Cerebellar nuclear complex (tissue), 1 donor: ENCODE measurements at places on chromosomes 4 and X.

DNA sequence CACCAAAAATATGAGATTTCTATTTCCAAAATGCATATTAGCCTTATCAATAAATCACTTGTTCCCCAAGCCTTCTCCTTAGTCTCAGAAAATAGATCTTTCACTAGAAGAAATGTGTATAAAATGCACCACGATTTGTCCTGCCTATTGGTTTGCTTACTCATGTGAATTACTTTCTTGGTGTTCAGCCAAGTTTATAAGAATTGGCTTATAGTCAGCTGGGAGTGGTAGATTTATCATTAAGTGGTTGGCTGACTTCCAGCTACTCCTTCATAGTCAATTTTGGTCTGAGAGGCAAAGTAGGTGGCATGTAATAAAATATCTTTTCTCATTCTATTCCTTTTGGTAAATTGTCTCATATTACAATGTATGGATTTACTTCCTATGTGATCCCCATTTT is 1.3 kb downstream of the SULT1E1 start:
- no peak for DNase-seq

DNA sequence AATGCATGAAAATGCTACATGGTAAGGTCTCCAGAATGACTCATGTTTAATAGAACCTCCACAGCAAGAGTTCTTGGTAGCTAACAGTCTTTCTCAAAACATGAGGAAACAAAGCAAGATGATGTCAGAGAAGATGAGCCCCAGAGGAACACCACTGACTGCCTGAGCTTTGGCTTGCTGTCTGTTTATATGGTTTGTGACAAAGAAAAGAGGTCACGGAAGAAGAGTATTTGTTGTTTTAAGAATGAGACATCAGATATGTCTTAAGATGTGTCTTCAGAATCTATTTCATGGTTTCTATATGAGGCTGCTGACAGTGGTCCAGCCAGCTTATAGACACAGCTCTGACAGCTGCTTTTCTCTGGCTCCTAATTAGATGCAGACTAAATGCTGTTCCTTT is 18.8 kb upstream of the AREG start:
- no peak for DNase-seq

DNA sequence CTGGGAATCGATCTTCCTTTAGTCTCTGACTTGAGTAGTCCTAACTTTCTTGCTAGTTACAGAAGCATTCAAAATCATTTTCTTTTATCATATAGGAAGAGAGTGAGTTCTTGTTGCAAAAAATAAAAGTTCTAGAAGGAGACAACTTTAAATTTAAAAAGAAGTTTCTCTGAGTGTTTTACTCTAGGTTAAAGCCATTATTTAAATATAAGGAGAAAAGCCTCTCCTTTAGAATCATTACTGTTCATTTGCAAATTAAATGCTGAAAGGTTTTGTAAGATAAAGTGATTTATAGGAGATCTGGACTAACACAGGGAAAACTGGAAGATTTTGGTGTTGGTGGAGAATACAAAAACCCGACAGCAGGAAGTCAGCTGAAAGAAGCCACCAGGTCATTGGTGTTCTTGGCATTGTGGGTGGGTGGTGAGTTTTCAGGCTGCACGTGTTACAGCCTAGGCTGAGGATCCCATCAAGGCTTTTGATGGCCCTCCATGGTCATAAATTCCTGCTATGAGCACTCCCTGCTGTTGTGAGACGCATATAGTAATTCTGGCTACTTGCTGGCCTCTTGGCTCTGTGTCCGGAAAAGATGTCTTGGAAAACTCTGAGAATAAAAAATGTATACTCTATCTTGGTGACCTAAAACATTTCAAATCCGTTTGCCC is 81.6 kb downstream of the GPAT3 start:
- no peak for DNase-seq

DNA sequence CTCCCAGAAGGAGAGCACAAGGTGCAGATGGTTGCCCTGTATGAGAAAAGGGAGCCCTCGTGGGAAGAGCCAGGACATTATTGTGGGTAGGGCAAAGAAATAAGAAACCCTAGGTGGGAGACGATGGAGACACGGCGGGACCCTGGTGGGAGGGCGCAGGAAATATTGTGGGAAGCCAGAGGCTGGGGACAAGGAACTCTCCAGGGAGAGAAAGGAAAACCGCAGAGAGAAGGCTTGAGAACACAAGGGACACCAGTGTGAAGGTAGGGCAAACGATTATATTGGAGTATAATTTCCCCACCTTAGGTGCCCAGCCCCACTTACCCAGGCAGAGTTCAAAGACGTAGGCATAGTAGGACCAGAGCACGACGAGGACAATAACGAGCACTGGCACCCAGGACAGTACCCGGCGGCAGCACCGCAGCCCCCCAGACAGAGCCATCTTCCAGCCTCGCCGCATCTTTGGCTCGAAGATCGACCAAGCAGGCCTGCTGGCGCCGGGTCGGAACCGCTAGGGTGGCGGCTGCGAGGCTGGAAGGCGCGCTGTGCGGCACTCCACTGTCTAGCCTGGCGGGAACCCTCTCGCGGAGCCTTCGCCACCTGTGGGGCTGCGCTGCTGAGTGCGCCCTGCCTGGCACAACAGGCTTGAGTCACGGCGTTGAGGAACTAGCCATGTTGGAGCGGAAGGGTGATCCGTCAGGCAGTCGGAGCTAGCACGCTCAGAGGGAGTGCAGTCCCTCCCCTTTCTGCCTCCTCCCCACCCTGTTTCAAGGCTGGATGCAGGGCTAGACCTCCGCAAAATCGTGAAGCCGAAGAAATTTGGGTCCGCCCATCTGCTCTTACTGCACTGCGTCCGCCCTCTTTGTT is at the start of gene ZDHHC15:
ZDHHC15 (minus strand) TSS at position 473 of the 867 bp plus-strand sequence; CDS start at position 460, 13 bp downstream.
- DNase-seq = peak; percentile 13

DNA sequence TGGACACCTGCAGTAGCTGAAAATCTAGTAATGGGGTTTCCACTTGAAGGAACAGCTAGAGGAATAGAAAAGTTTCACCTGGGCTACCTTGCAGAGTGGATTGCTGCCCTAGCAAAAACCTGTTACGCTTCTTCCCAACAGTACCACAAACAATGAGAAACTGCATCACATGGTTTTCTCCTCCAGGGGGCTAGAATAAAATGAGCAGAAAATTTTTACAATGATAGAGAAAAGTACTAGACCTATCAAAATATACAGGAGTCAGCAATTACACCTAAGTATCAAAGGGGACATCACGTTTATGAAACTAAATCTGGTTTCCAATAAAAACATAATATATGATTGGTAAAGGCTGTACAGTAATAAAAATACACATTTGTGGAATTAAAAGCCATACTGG is 423.1 kb upstream of the PITX2 start:
- no peak for DNase-seq

GRCh38 chrX:28848707-28849106 is 261.5 kb downstream of the IL1RAPL1 start:
- no peak for DNase-seq

GRCh38 chr4:89221167-89221867 is 86.3 kb downstream of the GPRIN3 start:
- no peak for DNase-seq

- no peak for DNase-seq
These were observed 8.2 kb downstream of the FHIP1A start for GRCh38 chr4:151417164-151417571.

DNA sequence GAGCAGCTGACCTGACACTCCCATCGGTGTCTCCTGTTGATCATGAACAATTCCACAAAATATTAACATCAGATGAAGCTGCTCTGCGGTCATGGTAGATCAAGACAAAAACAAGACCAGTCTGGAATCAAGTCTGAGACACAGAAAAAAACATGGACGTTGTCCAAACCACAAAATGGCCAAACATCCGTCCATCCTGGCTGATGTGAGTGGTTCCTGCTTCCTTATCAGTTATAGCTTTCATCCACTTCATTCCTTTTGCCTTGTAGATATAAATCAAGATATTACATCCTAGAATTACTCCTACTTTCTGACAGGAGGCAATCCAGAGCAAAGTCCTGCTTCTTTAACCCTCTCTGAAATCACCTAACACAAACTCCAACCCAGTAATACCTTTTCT is 28.8 kb upstream of the PCSK1N start:
- DNase-seq = no peak

- no peak for DNase-seq
These were observed 269.2 kb upstream of the DDX53 start for GRCh38 chrX:22730542-22730941.
